ENCODE measurements at places on chromosomes 4 and X.

- no peak for DNase-seq
Observed at GRCh38 chrX:135951291-135951690, 22.5 kb downstream of the MMGT1 start.

DNA sequence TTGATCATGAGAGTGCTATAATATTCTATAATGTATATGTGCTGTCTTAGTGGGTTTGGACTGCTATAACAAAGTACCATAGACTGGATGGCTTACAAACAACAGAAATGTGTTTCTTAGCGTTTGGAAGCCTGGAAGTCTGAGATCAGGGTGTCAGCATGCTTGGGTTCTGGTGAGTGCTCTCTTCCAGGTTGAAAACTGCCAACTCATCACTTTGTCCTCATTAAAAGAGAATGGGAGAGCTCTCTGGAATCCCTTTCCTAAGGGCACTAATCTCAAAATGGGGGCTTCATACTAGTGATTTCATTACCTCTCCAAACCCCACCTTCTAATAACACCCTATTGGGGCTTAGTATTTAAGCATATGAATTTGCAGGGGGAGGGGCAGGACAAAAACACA lies 33.5 kb upstream of the KCNIP4 start:
- no peak for DNase-seq

GRCh38 chr4:13483768-13484121 lies 395 bp downstream of the RAB28 start:
- DNase-seq: no peak

- DNase-seq: no peak
Observed at GRCh38 chrX:68665502-68665901, 18.0 kb downstream of the STARD8 start.

GRCh38 chrX:45164995-45165394 lies 35.7 kb downstream of the DIPK2B start:
- DNase-seq: no peak

DNA sequence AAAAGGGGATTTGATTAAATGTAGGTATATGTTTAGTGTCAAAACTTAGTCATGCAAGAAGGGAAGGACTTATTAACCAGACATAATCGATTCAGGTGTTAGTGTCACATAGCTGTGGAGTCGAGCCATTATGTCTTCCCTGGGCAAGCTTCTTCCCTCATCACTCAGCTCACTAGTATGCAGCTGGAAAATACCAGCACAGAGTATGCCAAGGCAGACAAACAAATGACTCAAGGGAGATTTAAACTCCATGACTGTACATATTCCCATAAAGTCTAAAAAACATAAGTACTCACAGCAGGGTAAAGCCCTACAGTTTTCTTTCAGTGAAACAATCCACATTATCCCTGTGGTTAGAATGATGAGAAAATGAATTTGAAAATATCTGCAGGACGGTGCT lies 304.5 kb downstream of the CBLL2 start:
- DNase-seq: no peak

- no peak for DNase-seq
Observed at GRCh38 chr4:25927361-25928195, 13.6 kb downstream of the SMIM20 start.

GRCh38 chr4:175290401-175290800 lies 372.2 kb downstream of the ADAM29 start:
- no peak for DNase-seq

DNA sequence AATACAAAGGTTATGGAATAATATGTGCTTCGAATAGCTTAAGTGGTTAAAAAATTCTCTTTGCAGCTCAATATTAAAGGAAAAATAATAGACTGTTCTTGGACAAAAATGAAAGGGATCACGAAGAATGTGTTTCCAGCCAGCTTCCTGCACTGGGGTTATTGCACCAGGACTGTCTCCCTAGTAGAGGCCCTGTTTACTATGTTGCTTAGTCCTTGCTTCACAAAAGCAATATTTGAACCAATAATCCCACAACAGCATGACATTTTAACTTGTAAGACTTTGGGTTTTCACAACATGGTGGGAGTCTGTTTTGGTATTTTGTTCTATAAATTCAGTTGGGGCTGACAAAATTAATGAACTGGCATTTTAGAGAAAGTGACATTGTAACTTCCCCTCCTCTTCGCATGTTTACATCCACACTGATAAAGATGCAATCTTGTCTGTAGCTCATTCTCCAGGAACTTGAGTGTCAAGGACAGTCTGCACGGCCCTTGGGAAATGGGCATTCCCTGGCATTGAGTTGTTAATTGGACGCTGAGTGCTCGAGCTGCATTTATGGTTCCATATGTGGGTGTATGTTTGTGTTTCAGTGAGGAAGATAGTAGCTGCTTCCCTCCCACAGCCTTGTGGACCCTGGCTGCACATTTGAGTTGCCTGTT lies 39.0 kb downstream of the SHROOM2 start:
- DNase-seq: no peak

GRCh38 chr4:73621357-73621756 lies 1.1 kb upstream of the RASSF6 start:
- no peak for DNase-seq

DNA sequence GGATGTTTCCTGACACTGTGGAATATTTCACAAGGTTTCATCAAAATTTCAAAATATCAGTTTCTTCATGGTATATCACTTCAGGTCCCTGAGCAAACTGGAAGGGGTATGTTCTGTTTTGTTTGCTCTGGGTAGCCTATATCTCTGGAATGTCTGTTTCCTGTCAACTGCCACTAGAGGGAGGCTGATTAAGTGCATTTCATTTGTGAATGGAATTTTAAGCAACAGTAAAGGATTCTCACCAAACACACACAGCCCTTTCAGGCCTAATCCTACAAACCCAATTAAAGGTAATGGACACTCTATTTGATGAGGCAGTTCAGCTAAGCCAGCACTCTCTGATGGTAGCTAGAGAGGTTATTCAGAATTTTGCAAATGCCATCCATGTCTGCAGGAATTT lies 307.1 kb downstream of the TEX13A start:
- no peak for DNase-seq

DNA sequence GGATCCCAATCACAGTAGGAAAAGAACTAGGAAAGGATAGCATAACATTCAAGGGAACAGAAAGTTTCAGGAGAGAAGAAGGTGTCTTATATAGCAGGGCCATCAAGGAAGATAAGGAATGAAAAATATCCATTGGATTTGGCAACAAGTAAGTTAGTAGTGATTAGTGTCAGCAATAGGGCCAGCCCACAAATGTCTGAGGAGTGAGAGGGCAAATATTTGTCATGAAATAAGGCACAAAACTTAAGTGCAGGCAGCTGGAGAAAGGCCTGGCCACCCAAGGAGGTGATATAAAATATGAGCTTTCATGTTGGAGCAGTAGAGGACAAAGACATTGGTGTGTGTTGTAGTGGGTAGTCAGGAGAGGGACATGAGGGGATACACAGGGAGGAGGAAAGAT lies 132.1 kb downstream of the COL4A6 start:
- DNase-seq: no peak

DNA sequence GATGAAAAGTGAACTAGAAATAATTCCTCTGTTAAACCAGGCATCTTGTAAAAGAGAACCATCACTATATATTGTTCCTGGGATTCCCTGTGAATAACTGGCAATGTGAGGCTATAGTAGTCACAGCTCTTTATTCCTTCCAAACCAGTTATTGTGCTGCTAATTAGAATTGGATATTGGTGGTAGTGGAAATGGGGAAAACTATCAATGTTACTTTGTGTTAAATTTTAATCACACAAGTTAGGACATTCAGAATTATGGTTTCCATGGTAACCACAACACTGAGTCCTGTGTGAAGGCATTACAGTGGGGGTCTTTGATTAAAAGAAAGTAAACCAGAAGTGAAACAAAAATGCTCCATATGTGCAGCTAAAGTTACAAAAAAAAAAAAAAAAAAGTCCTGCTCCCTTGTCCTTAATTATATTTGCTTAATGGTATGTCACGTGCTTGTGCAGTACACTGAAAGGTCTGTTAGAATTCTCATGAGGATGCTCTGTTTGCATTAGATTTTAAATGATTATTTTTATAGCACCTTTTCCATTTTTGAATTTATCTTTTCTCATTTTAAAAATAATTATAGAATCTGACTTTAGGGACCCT lies 200.4 kb downstream of the ADGRL3 start:
- DNase-seq: no peak

GRCh38 chr4:37561803-37562207 lies 124.4 kb downstream of the RELL1 start:
- no peak for DNase-seq

GRCh38 chrX:110204986-110205385 lies 112.9 kb downstream of the AMMECR1 start:
- no peak for DNase-seq

DNA sequence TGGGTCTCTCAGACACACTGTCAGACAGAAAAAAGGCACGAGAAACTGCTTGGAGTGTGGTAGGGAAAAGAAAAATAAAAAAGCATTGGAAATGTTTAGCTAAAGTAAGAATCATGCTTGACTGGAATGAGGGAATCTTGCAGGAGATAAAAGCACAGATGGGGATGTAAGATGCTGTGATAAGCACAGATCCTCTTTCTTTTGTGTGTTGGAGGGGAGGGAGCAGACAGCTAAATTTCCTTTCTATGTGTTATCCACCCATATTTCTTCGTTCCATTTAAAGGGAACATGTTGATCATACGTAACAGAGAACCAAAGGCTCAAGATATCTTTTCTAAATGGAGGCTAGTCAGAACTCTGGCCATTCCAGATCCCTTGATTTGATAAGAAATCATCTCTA lies 614.0 kb upstream of the LCORL start:
- no peak for DNase-seq

- no peak for DNase-seq
Observed at GRCh38 chrX:110087485-110088356, 84.8 kb downstream of the TMEM164 start.

- DNase-seq: no peak
Observed at GRCh38 chr4:61985426-61985825, 785.3 kb downstream of the ADGRL3 start.

GRCh38 chr4:185726931-185727330 lies 85.1 kb downstream of the SORBS2 start:
- DNase-seq: no peak

Data from neural crest cell (in vitro differentiated cells).